ENCODE measurements at places on chromosomes 4 and X.

GRCh38 chrX:40107291-40108161 lies 9.8 kb upstream of the BCOR start:
- no peak for DNase-seq

GRCh38 chrX:13836575-13836974 lies 19.7 kb upstream of the GPM6B start:
- no peak for DNase-seq

DNA sequence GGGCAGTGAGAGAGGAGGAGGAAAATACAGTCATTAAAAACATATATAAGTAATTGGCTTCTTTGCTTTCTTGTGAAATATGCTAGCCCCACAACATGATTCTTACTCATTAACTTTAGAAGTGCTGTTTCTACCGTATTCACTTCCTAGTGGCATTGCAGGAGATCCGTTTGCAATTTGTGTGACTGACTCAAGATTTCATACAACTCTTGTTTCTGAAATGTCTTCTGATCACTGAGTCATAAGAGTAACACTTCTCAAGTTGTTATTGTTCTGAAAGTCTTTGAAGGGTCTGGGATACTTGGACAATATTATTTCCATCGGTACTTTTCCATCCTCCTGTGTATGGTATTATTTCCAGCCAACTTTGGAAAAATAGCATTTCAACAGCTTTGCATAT lies 310.8 kb downstream of the PACRGL start:
- DNase-seq, result no peak

DNA sequence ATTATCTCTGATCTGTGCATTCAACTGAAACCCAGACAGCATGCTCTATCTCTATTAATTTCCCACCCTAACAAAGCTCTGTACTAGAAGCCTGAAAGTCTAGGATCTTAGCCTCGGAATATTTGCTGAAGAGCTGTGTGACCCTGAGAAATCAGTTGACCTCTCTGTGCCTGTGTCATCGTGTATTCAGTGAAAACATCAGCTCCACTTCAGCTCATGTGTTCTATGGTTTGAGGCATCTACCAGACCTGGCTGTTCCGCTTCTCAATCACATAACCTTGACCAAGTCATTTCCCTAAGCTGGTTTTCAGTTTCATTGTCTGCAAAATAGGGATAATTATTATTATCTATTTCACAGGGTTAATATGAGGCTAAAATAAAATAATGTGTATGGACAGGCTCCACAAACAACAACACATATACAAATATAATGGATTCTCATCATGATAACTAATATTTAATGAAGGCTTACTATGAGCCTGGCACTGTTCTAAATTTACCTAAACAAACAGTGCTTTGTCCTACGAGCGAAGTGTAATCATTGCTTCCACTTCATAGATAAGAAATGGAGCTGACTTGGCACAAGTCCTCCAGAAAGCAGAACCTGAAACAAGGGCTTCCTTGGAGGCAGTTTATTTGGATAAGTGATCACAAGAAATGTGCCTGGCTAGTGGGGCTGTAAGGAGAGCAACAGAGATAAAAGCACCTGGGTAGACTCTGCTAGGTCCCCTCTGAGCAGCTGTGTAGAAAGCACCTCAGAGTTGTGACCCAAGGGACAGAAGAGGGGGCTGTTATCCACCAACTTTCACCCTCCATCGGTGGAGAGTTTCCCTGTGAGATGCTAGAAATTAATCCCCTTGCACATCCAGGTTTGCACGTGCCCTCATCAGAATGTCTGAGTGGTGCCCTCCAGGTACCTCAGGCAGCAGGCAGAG lies 356.9 kb downstream of the RAB28 start:
- no peak for DNase-seq

DNA sequence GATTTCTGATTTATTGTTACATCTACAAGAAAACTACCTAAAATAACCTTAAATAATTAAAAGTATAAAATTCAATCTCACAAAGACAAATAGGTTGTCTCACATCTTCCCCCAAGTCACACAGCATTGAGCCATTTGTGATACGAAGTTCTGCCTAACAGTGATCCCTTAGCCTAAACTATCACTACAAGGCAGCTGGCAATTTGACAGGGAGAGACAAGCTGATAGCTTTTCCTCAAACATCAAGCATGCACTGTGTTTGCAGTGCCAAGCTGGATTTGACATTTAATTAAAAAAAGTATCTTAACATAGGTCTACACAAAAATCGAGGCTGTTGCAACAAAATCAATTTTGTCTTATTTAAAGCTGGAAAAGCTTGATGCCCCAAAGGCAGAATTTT lies 464.7 kb upstream of the TRAM1L1 start:
- DNase-seq, result no peak

- peak; percentile 63 for DNase-seq
These were observed at the start of gene SMS for GRCh38 chrX:21940356-21940829. SMS (plus strand) TSS chrX:21940709; CDS start chrX:21940825, 116 bp downstream.

GRCh38 chrX:118551426-118551825 lies 55.8 kb downstream of the DOCK11 start:
- DNase-seq, result no peak

DNA sequence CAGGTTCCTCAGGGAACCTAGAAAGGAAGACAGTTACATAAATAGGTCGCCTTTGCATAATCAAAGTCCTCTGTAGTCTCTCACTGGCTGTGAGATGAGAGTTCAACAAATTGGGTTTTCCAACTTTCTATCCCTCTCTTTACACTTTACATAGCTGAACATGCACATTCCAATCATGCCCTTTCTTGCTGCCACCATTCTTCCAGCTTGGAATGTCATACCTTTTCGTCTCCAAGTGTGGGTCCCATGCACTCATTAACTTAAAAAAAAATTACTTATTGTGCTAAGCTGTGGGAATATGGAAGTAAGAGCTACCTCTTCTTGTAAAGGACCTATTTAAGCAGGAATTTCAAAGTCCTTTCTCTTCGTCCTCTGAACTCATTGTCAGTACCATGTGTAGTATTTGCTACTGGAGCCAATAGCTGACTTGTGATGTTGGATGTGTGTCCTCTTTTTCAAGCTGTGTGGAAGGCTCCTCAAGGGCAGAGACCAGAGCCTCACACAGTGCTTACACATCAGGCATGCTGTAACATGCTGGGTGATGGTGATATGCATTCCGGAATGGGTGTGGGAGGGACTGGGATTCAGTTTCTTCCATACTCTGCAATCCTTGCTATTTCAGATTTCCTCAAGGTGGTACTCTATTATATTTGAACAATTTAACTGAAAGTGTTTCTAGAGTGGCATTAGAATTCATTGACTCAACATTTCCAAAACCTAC lies 7.1 kb downstream of the ENOPH1 start:
- no peak for DNase-seq

GRCh38 chrX:55450259-55450658 lies 1.7 kb upstream of the MAGEH1 start:
- no peak for DNase-seq

DNA sequence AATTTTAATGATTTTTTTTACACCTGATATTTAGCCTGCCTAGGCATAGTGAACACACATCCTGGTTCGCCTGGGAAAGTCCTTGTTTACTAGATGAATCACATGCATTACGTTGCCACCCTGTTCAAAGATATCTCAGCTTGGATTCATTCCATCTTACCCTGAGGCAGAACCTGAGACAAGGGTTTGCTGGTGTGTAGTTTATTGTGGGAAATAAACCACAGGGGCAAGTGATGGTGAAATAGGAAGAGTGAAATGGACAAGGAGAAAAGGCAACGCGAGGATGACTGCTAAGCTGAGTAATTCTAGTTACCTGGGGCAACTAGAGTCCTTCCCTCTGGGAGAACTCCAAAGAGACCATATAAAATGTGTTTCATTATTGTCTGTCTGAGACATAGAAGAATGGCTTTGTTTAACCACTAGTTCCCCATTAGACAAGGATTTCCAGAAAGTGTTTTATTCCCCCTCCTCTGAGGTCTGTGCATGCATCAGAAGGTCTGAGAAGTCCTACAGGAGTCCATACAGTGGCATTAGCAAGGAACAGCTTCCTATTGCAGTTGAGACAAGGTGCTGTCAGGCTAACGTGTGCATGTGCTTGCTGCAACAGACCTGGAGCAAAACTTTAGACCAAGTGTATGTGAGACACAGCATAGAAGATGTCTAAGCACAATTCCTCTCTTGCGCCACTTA lies 797.3 kb upstream of the FRG1 start:
- no peak for DNase-seq

DNA sequence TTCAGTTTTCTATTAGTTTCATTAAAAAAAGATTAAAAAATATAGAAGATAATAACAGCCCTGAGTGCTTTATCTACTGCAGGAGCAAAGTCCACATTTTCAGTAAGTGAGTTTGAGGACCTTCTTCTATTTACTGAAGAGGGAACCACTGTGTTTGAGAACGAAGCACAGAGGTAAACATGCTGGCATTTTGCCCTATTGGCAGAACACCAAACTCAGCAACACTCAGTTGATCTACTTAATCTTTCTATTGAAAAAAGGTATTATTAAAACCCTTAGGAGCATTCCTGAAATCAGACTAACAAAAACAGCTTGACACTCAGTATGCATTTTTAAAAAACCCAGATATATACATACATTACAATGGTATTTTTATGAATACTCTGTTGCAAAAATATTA lies 1496.7 kb downstream of the TECRL start:
- DNase-seq, result no peak

GRCh38 chr4:82889287-82889686 lies 1.7 kb downstream of the SEC31A start:
- DNase-seq, result no peak

DNA sequence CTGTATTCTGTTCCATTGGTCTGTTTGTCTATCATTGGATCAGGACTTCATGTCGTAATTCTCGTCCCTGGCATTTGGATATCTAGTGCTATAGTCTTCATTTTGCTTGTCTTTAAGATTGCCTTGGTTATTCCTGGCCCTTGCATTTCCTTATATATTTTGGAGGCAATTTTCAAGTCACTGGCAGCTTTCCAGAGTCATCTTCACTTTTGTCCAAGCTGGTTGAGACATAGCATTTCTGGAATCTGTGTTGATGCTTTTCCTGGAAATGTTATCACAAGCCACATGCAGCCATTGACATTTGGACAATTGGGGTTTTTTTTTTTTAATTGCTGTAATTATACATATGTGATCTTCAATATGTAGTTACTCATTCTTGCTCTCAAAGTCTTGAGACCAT lies 45.2 kb upstream of the HGFAC start:
- DNase-seq, result no peak

GRCh38 chr4:7062816-7063215 lies 5.0 kb downstream of the GRPEL1 start:
- DNase-seq, result no peak

GRCh38 chr4:56410247-56411062 lies 23.2 kb upstream of the AASDH start:
- no peak for DNase-seq

DNA sequence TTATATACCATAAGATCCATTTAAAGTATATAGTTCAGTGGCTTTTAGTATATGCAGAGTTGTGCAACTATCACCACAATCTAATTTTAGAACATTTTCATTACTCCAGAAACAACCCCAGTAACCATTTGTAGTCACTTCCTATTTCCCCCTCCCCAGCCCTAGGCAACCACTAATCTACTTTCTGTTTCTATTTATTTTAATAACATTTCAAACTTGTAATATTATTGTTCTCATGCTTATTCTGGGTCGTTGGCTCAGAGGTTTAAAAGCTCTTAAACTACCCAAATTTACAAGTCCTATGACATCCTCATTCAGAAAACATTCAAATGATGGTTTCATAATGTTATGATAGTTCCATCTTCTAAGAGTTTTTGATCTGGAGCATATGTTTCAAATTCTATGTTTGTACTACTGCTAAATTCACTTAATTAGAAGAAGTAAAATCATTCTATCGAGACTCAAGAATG lies 18.4 kb downstream of the XIAP start:
- no peak for DNase-seq

- no peak for DNase-seq
These were observed 54.5 kb downstream of the HTRA3 start for GRCh38 chr4:8323947-8324555.

- DNase-seq, result no peak
These were observed 86.4 kb downstream of the BMP15 start for GRCh38 chrX:50996930-50997329.

GRCh38 chr4:170047771-170048354 lies 21.7 kb upstream of the MFAP3L start:
- DNase-seq, result peak; percentile 15

- DNase-seq, result no peak
These were observed 84.8 kb downstream of the RTL3 start for GRCh38 chrX:78574306-78574705.

DNA sequence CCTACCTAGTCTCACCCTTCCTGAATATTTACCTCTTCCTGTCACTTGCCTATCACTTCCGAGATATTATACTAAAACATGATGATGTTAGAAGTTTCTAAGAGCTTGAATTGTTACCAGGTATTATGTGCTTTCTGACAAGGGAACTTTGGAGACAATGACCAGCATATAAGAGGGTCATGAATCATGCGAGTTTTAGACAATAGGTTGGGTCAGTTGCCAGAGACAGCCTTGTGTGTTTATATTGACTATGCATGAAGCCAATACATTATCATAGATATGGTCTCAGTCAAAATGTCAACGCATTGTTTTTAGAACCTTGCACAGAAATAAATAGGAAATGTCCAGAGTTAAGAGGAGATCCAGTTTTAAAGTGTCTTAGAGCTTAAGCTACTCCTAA lies 116.8 kb downstream of the KLHL4 start:
- no peak for DNase-seq

- no peak for DNase-seq
These were observed 22.1 kb downstream of the SLIT2 start for GRCh38 chr4:20273793-20274192.

DNA sequence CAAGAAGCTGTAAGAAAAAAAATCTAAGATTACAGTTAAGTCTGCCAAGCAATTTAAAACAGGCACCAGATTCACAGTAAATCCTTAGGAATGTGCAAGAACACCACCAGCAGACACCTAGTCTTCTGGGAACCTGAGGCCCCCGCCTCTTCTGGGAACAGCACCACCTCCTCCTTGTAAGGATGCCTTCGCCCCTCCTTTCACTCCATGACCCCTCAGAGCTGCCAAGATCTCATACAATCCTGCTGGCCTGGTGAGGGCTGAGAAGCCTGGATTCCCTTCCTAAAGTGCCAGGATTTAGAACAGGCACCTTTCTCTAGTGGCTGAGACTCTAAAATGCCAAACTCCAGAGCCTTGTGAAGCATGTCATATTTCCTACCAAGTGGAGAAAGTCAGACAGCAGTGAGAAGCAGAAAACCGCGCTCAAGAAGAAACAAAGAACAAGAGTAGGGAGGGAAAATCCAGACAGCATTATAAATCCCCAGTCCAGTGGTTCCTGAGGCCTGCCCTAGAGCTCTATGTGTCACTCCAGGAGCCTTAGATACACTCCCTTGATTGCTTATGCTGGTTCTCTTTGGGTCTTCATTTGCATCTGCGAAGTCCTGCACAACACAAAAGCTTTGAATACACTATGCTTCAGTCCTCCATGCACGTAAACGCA lies 166.4 kb downstream of the TSPAN5 start:
- no peak for DNase-seq

DNA sequence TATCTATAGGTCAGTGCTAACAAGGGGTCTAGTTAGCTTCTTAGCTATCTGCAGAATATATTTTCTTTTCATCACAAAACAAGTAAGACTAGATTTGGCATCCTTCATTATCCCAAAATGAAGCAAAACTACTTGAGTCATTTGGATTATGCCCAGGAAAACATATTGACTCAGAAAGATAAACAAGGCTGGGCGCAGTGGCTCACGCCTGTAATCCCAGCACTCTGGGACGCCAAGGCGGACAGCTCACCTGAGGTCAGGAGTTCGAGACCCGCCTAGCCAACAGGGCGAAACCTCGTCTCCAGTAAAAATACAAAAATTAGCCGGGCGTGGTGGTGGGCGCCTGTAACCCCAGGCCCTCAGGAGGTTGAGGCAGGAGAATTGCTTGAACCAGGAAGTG lies 18.0 kb upstream of the MND1 start:
- DNase-seq, result no peak

- no peak for DNase-seq
These were observed 68.2 kb upstream of the GK2 start for GRCh38 chr4:79476196-79476595.

All from stimulated activated CD4-positive, alpha-beta T cell treated with anti-CD3 and anti-CD28 coated beads, Interleukin-4, amount 100 ng/mL, for 4 hours (primary cell).